ENCODE measurements at places on chromosomes 6 and 20.

DNA sequence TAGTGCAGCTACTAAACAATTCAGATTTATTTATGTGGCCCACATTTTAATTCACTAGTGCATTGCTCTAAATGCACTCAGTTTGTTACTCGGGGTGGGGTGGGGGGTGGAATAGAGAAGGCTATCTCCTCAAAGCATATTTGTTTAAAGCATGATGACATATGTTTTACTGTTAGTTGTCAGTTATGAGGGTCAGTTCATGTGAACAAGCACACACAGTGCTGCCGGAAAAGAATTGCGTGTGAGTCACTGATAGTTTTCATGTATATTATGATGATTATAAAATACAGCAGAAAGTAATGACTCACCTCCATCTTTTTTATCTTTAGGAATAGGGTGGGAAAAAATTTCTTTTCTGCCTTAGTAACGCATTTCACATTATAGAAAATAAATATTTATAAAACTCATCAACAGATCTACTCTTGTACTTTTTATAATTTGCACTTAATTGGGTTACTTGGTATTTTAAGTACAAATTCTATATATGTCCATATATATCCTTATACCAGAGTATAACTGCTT lies 42.2 kb upstream of the STXBP5 start:
- no peak for DNase-seq

- DNase-seq: no peak
Measured at GRCh38 chr20:61435823-61436220, 183.8 kb downstream of the CDH4 start.

- no peak for DNase-seq
Measured at GRCh38 chr6:135703007-135703406, 148.5 kb upstream of the PDE7B start.

GRCh38 chr20:24487648-24488047 lies 18.2 kb downstream of the SYNDIG1 start:
- DNase-seq: peak; percentile 23

GRCh38 chr20:7926767-7927166 lies 13.5 kb downstream of the HAO1 start:
- no peak for DNase-seq

DNA sequence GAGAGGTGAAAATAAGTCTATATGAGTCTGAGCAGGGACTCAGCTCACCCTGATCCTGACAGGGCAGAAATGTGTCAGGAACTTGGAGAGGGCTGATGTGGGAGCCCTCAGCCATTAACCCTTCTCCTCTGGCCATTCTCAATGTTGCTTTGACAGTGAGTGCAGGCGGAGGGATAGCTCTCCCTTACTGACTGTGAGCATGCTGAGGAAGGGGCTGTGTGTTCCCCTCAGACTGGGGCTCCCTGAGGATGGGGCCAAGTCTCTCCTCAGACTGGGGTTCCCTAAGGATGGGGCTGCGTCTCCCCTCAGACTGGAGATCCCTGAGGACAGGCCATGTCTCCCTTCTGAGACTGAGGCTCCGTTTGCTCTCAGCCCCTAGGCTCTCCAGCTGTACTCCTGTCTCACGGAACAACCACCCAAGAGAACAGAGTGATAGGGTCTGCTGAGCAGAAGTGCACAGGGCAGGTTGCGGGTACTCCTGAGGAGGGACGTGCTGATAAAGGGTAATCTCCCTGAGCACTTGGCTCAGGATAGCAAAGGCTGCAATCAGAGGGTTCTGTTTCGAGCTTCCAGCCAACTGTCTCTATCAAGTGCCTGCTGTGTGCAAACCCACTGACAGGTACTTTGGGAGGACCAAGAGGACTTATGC lies 141.0 kb downstream of the MRPL14 start:
- no peak for DNase-seq

DNA sequence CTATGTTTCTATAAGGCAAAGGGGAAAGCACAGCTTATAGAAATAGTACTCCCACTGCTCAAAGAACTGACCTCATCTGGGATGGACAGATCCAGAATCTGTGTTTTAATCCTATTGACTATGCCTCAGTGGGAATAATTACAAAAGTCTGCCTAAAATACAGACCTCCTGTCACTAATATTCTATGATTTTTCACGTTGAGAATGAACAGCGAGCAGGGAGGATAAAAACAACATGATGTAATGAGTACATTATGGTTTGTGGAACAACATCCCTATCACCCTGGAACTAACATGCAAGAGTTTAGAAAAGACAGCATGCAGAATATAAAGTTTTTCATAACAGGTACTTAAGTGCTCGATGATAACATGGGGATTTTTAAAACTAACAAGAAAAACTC lies 53.9 kb downstream of the EPHA7 start:
- DNase-seq: no peak
